ENCODE measurements at places on chromosomes 1 and 21.
A peak's percentile ranks its signal among the peaks of the same experiment; 100 is the strongest.

GRCh38 chr1:184298440-184299405 lies 88.1 kb upstream of the C1orf21 start:
- DNase-seq = no peak

DNA sequence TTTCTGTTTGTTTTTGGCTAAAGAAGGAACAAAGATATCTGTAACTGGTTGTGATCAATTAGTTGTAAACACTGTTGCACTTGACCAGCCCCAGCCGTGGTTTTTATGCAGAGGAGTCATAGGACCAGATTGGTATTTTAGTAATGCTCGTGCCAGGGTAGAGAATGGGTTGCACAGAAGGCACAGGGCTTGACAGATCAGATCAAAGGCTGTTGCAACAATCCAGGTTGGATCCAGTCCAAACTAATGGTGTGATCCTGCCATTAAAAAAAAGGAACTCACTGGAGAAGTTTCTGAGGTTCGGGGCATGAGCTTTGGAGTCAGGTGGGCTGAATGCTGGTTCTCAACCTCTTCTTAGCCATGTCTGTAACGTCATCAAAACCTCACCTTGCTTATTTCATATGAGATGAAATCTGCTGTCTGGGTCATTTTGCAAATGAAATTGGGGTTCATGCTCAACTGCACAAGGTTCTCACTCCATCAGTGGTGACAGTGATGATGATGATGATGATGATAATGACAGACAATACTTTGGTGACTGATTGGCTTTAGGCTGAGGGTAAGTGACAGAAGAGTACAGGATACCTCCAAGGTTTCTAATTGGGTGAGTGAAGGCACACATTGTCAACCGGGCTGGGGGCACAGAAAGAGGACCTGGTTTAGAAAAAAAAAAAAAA lies 43.1 kb downstream of the ZNF281 start:
- no peak for DNase-seq

DNA sequence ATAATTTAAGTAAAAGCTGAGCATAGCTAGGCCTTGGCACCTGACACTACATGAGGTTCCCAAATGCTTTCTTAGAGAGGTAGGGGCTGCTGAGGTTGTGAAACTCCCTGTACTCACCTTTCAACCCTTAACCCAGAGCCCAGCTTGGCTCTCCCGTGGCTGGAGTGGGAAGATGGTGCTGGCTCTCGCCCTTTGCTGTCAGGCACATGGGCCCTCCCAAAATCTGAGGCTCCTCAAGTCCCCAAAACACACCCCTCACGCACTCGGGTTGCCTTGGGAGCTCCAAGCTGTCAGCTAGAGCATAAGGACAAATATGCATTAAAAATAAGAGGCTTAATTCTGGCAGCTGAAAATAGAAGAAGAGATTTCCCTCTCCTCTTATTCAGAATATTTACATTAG lies 46.7 kb upstream of the PLPPR4 start:
- DNase-seq = no peak

- peak; percentile 87 for DNase-seq
These were observed 36.4 kb upstream of the BCL9 start for GRCh38 chr1:147504801-147505311.

DNA sequence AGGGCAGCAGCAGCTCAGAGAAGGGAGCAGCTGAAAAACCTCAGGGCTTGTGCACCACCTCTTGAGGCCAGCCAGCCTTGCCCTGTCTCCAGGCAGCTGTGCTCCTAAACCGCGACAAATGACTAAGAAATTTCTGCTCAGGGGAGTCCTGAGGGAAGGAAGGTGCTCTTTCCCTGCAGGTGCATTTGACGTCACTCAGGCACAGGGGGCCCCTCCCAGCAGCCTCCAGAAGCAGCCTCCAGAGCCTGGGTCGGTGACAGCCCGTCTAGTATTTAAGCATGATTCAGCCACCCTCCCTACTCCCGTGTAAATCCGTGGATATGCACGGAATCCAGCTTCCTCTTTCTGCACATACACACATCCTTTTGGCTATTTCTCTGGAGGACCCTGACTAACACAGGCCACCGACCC lies 560.5 kb downstream of the KIF26B start:
- DNase-seq = no peak

DNA sequence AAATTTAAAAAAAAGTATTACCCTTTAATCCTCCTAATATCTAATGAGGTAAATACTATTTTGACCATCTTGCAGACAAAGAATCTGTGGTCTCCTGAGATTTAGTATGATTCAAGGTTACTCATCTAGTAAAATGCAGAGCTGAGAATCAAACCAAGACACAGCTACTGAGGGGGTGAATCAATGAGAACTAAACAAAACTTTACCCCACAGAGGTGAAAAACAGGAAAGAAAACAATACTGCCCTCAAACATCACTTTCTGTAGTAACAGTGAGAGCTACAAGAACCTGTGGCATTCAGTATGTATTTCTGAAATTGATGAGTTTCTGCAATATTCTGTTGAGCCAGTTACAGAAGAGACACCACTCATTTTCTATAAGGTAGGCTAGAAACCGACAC lies 85.1 kb downstream of the JAK1 start:
- DNase-seq = no peak

DNA sequence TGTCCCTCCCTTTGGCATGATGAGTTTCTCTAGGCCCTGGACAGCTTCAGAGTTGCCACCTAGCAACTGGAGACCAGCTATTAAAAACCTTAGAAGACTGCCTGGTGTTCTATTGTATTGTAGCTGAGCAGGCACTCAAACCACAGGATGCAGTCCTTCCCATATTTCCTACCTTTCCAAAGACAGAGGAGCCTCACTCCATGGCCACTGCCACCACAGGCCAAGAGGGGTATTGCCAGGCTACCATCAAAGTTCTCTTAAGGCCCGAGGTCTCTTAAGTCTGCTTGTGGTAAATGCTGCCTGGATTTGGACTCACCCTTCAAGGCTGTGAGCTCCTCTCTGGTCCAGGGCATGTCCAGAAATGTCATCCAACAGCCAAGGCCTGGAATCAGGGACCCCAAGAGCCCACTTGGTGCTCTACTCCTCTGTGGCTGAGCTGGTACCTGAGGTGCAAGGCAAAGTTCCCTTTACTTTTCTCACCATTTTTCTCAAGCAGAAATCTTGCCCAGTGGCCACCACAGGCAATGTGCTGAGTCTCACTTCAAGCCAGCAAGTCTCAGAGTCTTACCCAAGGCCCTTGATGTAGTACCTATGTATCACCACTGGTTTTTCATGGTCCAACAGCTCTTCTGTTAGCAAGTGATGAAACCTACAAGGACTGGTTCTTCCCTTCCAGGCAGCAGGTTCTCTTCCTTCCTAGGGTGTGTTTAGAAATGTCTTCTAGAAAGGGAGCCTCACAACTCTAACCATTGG lies 269.4 kb downstream of the AMY1C start:
- no peak for DNase-seq

DNA sequence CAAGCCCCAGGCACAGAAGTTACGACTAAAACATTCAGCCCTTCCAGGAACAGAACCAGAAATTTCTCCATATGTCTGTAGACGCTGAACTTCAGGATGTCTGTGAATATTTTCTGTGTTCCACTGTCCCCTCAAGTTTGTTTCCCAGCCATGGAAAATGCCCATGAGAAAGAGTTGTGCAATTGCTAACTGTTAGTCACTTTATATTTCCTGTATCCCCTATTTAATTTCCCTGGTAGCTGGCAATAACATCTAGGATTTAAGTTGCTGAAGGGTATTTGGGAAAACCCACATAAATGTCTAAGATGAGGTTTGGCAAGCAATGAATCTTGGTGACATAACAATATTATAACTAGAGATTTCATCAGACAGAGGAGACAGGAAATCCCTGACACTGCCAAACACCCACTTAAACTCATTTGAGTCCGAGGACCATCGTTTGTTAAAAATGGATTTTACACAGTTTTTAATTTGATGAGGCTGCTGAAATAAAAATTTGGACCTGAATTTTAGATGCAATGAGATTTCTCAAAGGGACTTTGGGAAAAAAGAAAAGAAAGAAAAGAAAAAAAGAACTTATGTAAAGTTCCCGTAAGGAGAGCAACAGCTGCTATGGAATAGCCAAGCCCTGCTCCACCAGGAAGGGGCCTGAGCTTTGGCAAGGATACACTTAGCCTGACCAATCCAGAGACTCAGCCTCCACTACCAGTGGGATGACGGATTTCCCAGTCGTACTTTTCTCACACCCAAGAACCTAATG lies 21.8 kb upstream of the ERRFI1 start:
- DNase-seq = no peak

DNA sequence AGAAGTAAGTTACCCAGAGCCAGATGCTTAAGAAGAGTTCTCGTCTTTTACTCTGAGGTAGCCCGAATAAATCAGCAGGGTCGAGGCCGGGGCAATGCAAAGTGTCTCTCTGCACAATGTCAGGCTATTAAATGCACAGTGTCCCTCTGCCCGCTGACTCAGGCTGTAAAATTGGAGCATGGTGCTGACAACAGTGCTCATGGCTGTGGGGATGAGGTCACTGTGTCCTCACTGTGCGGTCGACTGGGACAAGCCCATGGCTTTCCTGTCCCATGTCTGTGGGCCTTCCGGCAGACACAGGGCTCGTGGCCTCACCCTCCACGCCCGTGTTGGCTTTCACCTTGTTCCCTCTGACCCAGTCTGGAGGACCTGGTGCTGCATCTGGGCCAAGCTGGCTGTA lies 14.6 kb upstream of the SLC2A1 start:
- no peak for DNase-seq

- DNase-seq = no peak
These were observed 29.0 kb upstream of the KHDRBS1 start for GRCh38 chr1:31984419-31985347.

- no peak for DNase-seq
These were observed 193.9 kb upstream of the C1orf174 start for GRCh38 chr1:4093856-4094565.

DNA sequence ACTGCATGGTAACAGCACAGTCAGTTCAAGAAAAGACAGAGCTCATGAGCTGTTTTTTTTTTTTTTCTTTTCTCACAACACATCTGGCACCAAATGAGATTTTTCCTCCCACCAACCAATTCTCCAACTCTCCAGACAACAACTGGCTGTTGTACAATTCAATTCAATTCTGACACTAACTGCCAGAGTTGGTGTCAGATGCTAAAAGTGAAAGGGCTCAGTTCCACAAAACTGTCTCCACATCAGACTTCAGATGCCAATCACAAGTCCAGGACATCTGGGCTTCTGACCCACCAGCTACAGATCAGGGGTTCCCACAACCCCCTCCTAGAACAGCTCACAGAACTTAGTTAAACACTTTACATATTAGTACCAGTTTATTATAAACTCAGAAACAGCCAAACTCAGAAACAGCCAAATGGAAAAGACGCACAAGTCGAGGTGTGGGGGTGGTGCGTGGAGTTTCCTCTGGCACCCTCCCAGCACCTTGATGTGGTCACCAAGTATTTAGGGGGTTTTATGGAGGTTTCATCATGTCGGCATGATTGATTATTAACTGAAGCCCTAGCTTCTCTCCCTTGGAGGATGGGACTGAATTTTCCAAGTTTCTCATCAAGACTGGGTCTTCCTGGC lies 39.2 kb upstream of the LRRC8D start:
- no peak for DNase-seq

DNA sequence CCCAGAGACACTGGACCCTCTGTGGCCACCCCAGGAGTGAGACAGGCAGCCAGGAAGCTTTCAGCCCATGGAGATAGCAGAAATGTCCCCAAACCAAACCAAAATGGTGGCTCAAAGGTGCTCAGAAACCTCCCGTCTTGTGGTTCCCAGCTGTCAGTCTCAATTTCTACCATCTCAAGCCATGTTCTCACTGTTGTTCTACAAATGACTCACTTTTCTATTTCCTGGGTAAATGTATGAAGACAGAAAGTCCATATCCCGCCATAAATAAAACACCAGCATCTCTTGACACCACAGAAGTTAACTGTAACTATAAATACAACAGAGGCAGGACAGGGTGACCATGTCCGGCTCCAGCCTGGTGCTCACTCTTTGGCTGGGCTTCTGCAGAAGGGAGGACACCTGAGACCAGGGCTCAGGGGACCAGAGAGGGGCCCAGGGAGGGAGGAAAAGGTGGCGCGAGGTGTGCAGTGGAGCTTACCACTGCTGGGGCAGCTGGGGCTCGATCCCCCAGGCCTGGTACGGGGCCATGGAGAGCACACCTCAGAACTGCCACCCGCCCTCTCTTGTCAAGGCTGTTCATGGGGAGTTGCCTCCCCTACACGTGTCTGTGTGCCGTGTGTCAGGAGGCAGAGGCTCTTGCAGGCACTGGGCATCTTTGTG lies 43.6 kb downstream of the EPHB2 start:
- DNase-seq = no peak

GRCh38 chr1:41328001-41328615 lies 33.1 kb upstream of the FOXO6 start:
- DNase-seq = no peak

DNA sequence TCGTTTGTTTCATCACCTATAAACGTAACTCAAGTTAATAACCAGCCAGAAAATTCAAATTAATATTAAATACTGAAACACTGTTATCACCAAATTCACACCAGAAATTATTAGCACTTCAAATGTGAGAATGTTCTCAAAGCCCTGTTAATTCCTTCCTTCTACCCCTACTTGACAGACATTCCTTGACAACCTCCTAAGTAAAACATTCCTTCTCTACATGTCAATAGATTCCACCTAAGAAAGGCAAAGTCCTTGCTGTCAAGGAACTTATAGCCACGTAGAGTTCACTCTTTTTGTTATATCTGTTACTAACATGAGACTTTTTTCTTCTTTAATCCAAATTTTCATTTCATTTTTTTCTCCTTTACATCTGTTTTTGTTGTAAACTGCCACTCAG lies 441.5 kb downstream of the SMYD3 start:
- no peak for DNase-seq

- peak; percentile 69 for DNase-seq
These were observed 3.8 kb downstream of the PHGDH start for GRCh38 chr1:119715542-119715941.

DNA sequence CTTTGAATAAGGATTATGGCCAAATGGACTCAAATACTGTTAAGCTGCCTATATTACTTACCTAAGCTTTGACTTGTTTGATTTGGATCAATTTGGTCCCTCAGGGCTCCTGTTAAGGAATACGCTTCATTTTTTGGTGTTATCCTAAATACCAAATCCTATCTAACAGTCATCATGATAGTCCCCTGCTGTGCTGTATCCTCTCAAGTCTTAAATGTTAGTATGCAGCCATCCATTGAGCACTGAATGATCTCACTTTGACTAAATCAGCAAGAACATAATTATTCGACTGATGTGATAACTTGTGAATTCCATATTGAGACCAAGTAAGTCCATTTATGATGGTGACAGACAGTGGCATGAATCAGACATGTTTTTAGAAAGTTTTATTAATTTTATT lies 53.1 kb upstream of the ATF3 start:
- DNase-seq = no peak
